ENCODE measurements at places on chromosomes 12 and 14. TPM values are rescaled to one million over a fixed set of nuclear protein-coding genes. Genes with fewer than 3 reads are reported as not detected.

The CDKN1B gene
- total RNA-seq: 42.7 TPM

The GYS2 gene
- total RNA-seq: not detected

The KRT79 gene
- total RNA-seq: 149 TPM

The MLF2 gene
- total RNA-seq: 195 TPM

DNA sequence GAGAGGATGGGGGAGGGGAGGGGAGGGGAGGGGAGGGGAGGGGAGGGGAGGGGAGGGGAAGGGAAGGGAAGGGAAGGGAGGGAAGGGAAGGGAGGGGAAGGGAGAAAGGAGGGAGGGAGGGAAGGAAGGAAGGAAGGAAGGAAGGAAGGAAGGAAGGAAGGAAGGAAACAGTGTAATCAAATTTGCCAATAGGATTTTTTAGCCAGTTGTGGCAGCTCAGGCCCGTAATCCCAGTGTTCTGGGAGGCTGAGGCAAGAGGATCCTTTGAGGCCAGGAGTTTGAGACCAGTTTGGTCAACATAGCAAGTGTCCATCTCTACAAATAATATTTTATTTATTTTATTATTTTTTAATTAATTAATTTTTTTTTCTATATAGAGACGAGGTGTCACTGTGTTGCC, 19.4 kb downstream of the AICDA start:
- no peak overlapping the region for H3K27ac ChIP-seq
- H3K36me3 ChIP-seq: no peaks in the 10 kb centered on the region
- no peaks in the 10 kb centered on the region for H3K4me1 ChIP-seq
- DNase-seq: no peak
- H3K4me3 ChIP-seq: no peak overlapping the region

GRCh38 chr14:99780690-99781089, 12.5 kb upstream of the EML1 start:
- H3K4me3 ChIP-seq: no peak overlapping the region
- H3K27me3 ChIP-seq: peaks cover 2% of the 10 kb centered on the region
- no peaks in the 10 kb centered on the region for H3K4me1 ChIP-seq
- no peaks in the 10 kb centered on the region for H3K36me3 ChIP-seq

DNA sequence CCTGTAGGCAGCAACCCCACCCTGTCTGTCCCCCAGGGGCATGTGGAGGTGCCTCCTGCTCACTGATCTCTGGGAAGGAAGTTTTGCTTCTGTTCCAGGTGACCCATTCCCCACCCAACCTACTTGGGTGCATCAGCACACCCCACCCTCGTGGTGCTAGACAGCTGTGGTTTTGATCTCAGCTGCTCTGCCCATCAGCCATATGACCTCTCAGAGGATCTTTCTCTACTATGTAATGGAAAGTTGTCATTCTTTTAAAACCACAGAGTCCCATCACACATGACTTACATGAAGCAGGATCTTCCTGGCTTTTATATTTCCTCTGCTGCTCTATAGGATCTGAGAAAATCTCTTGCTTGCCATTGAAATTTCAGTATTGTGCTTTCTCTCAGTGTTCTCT, 13.5 kb upstream of the KRT82 start:
- no peak for DNase-seq
- H3K4me3 ChIP-seq: no peak overlapping the region
- no peaks in the 10 kb centered on the region for H3K36me3 ChIP-seq
- peaks cover 5% of the 10 kb centered on the region for H3K27me3 ChIP-seq

- no peaks in the 10 kb centered on the region for H3K36me3 ChIP-seq
- no peaks in the 10 kb centered on the region for H3K4me1 ChIP-seq
- no peak overlapping the region for H3K4me3 ChIP-seq
- H3K27me3 ChIP-seq: no peaks in the 10 kb centered on the region
- no peak for DNase-seq
These were observed 161.8 kb upstream of the IGF1 start for GRCh38 chr12:102642199-102642598.

DNA sequence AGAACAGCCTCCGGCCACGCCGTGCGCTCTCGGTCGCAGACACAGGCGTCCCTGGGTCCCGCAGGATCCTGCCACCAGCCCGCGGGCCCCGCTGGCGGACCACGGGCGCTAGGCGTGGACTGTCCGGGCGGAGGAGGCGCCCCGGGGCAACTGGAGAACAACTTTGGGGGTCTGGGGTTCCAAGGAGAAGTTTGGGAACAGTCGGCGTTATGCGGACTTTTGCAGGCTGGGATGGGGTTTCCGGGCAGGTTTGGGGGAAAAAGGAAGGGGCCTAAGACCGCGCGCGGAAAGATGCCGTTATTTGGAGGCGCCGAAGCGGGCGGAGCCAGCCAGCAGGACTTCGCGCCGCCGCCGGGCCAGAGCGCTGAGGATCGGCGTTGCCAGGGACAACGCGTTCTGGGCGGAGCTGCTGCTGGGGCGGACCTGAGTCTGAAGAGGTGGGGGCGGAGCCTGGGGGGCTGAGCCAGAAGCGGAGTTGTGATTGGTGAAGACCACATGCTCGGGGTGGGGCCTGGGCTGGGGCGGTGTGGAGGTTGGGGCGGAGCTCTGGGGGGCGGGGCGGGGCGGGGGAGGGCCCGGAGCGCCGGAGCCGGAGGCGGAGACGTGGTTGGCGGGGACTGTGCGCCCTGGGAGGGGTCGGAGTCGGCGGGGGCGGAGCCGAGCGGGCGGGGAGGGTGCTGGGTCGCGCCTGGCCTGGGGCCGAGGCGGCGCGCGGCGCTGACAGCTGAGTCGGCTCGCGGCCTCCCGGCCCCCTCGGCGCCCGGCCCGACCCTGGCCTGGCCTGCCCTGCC, at the start of gene CYP46A1:
Gene CYP46A1 (plus strand): TSS at position 680 of the 791 bp plus-strand sequence. CDS start 120 bp downstream, outside the sequence.
- peak; percentile 100 for DNase-seq
- H3K4me1 ChIP-seq: peaks cover 19% of the 10 kb centered on the region
- H3K36me3 ChIP-seq: no peaks in the 10 kb centered on the region
- H3K27me3 ChIP-seq: no peaks in the 10 kb centered on the region

DNA sequence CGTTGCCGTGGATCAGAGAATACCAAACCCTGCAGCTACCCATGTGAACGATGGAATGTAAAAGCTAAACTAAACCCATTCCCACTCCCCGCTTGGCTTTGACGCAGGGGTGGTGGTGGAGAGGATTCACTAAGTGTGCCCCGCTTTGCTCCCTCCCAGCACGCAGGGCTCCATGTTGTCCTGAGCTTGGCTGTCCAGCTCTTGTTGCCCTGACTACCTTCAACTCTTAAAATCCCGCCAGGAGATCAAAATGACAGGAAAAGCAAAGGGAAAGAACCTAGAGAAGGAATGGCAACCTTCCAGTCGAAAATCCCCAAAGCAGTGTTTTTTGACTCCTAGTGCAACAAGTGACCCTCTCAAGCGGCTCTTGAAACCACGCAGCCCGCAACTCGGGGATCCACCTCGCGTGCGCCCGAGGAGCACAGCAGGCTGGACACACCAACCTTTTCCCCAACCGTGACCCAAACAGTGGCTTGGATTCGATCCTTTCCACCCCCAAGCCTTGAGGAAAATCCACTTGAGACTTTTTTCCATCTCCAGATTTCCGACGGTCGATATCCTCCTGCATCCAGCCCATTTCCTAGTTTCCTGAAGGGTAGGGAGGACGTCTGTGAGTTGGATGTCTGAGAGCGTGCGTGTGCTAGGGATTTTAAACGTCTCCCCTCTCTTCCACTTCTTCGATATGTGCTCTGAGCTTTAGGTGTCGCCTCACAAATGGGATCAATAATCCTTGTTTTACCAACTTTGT, 1.4 kb downstream of the SYT10 start:
- H3K4me1 ChIP-seq: peaks cover 18% of the 10 kb centered on the region
- no peaks in the 10 kb centered on the region for H3K36me3 ChIP-seq
- no peak overlapping the region for H3K27ac ChIP-seq
- no peak for DNase-seq

DNA sequence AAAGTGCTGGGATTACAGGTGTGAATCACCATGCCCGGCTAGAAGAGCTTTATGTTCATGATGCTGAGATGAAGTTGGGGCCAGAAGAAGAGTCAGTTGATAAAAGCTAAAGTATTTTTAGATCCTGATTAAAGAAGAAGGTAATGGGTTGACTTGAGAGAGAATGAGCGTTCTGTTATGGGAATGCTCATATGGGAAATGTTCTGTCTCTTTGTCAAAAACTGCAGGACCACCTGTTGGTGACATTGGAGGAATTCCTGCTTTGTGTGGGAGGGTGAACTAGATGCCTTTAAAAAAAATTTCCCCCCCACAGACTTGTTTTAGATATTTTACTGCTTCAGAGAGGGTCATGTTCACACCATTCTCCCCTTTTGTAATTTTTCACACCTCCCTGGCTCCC, 6.7 kb downstream of the WDR20 start:
- no peaks in the 10 kb centered on the region for H3K27me3 ChIP-seq
- no peak for DNase-seq
- H3K27ac ChIP-seq: no peak overlapping the region

DNA sequence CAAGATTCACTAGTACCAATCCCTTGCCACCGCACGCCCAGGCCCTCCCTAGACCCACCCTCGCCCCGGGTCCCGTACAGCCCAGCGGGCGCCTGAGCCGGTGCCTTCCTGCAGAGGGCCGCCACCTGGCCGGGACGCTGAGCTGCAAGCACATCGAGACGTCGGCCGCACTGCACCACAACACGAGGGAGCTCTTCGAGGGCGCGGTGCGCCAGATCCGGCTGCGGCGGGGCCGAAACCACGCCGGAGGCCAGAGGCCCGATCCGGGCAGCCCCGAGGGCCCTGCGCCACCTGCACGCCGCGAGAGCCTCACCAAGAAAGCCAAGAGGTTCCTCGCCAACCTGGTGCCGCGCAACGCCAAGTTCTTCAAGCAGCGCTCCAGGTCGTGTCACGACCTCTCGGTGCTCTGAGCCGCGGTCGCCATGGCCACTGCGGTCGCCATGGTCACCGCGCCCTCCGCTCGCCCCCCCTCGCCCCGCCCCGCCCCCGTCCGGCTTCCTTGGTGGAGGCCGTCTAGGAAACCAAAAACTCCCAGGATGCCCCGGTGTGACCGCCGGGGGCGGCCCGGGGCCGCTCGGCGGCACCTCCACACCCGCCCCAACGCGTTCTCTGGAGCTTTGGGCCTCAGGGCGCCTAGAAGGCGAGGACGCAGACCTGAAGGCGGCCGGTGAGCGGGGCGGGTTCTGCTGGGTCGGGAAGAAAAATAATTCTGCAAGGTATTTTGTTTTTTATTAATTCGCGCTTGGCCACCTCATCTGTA, 3.7 kb downstream of the REM2 start:
- DNase-seq: peak; percentile 88
- H3K4me1 ChIP-seq: peaks cover 49% of the 10 kb centered on the region
- peak overlapping the region; percentile 55 for H3K4me3 ChIP-seq
- peak overlapping the region; percentile 64 for H3K27ac ChIP-seq
- H3K36me3 ChIP-seq: no peaks in the 10 kb centered on the region
- H3K27me3 ChIP-seq: no peaks in the 10 kb centered on the region

DNA sequence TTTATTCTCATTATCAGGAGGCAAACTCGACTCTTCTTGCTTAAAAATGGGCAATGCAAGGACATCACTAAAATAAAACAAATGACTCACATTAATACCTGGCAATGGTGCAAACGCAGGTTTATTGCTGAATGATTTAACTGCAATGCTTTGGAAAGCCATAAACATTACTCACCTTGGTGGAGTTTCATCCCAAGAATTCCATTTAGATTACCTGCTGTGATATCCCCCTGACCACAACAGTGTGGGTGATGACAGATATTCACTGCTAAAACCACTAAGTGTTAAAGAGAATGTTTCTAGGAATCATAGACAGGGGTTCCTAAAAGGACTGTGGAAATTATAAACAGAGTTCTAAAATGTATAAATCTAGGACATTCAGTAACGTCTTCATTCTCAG, 35.3 kb upstream of the CSRNP2 start:
- no peak overlapping the region for H3K4me3 ChIP-seq
- peaks cover 31% of the 10 kb centered on the region for H3K36me3 ChIP-seq
- no peak overlapping the region for H3K27ac ChIP-seq
- DNase-seq: no peak
- no peaks in the 10 kb centered on the region for H3K4me1 ChIP-seq

DNA sequence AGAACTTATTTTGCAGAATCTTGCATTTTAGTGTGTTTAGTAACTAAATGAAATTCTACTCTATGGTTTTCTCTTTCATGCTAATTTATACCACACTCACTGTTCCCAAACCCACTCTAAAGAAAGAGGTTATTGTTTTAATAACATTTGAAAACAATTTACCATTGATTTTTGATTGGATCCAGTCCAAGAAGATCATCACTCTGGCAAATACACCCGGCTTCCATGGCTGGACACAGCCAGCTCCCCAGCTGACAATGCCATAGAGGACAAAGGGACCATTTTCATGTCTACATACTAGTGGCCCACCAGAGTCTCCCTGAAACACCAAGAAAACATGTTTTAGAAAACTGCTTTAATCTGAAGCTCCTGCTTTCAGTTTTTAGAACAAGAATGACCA, 42.4 kb downstream of the OVCH1 start:
- no peaks in the 10 kb centered on the region for H3K4me1 ChIP-seq
- H3K27ac ChIP-seq: no peak overlapping the region
- no peaks in the 10 kb centered on the region for H3K36me3 ChIP-seq

DNA sequence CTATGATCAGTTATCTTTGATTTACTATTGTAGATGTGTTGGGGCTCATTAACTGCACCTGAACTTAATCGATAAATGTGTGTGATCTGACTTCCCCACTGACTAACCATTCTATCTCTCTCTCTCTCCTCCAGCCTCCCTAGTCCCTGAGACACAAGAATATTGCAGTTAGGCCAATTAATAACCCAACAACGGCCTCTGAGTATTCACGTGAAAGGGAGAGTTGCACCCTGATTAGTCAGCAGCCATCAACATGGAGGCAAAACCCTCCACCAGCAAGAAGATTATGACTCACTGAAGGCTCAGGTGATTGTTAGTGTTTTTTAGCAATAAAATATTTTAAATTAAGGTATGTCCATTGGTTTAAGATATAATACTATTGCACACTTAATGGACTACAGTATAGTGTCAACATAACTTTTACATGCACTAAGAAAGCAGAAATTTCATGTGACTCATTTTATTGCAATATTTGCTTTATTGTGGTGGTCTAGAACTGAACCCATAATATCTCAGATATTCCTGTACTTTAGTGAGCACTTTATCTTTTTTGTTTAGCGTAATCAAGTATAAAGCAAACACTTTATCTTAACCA, 77.1 kb upstream of the PTGDR start:
- no peak overlapping the region for H3K27ac ChIP-seq
- H3K4me3 ChIP-seq: no peak overlapping the region
- H3K36me3 ChIP-seq: no peaks in the 10 kb centered on the region
- H3K27me3 ChIP-seq: no peaks in the 10 kb centered on the region
- DNase-seq: no peak

DNA sequence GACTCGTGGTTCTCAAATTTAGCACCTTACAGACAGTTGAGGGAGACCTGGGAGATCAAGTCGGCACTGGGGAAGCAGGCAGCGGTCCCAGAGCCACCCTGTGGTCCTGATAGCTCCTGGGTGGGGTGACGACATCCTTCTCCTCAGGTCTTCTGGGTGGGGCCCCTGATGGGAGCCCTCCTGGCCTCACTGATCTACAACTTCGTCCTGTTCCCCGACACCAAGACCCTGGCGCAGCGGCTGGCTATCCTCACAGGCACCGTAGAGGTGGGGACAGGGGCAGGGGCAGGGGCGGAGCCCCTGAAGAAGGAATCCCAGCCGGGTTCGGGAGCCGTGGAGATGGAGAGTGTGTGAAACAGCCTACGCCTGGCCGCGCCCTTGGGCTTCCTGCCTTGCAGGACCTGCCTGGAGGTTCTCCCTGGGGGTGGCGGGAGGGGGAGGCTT, 2.6 kb downstream of the AQP6 start:
- no peaks in the 10 kb centered on the region for H3K36me3 ChIP-seq
- H3K27me3 ChIP-seq: no peaks in the 10 kb centered on the region
- H3K4me1 ChIP-seq: peaks cover 8% of the 10 kb centered on the region

- no peak overlapping the region for H3K27ac ChIP-seq
- H3K4me1 ChIP-seq: no peaks in the 10 kb centered on the region
- DNase-seq: no peak
These were observed 216.9 kb upstream of the ALG10B start for GRCh38 chr12:38099686-38100085.

All from suprapubic skin (tissue), 4 donors.